ENCODE measurements at places on chromosomes 11 and 22.

- no peak for DNase-seq
These were observed 3.0 kb upstream of the CHEK1 start for GRCh38 chr11:125621995-125622394.

GRCh38 chr11:6545917-6546605 lies 49.0 kb downstream of the DNHD1 start:
- DNase-seq = no peak

- no peak for DNase-seq
These were observed 25.7 kb downstream of the CEP57 start for GRCh38 chr11:95816037-95816436.

DNA sequence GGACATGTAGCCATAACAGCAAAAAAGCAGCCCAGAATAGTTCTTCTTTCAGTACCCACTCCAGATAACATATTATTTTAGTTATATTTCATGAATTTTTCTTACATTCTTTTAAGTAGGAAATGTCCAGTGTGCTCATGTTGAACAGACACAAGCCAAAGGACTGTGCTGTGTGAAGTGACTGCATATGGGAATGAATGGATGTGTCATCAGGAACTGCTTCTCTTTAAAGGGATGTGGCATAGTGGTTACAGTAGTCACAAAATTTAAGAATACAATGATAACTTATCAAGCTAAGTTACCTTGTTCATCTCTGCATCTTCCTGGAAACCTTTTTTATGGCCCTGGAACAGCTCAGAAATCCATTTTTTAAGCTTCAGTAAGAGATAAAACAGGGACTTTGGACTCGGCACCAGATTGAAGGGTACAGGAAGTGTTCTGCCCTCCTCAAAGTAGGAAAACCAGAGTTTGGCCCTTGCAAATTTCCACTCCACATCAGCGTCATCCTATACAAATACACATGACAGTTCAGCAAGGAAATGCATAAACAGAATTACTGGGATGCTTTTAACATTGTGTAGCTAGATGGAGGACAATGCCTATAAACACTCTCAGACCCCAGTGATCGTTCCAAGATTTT lies 112.8 kb downstream of the TRPC6 start:
- DNase-seq = no peak

DNA sequence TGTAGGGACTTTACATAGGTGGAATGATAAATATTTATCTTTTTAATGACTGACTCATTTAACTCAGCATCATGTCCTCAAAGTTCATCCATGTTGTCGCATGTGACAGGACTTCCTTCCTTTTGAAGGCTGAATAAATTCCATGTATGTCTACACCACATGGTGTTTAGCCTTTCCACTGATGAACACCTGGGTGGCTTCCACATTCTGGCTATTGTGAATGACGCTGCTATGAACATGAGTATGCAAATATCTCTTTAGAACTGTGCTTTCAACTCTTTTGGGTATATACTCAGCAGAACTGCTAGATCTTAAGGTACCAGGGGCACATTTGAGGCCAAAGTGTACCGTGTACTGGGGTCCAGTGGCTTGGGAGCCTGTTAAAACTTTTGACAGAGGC lies 24.1 kb downstream of the LARGE1 start:
- no peak for DNase-seq

GRCh38 chr11:40328890-40329614 lies 1130.4 kb downstream of the LRRC4C start:
- DNase-seq = no peak

DNA sequence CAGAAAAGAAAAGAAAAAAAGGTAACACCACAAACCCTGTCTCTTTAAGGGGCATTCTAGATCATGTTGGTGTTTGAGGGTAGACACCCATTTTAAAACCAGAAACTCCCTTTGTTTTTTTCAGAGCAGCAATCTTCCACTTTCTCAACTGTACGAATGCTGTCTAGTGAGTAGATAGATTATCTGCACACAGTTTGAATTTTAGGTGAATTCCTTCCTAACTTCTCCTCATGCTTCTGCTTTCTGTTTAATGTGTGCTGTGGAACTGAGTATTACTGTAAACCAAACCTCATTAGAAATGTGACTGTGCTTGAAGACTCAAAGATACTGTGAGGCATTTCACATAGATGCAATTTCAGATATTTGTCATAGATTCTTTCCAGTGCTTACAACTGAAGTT lies 102.4 kb downstream of the PRMT3 start:
- DNase-seq = no peak

GRCh38 chr11:83140691-83141455 lies 16.1 kb upstream of the PCF11 start:
- no peak for DNase-seq

DNA sequence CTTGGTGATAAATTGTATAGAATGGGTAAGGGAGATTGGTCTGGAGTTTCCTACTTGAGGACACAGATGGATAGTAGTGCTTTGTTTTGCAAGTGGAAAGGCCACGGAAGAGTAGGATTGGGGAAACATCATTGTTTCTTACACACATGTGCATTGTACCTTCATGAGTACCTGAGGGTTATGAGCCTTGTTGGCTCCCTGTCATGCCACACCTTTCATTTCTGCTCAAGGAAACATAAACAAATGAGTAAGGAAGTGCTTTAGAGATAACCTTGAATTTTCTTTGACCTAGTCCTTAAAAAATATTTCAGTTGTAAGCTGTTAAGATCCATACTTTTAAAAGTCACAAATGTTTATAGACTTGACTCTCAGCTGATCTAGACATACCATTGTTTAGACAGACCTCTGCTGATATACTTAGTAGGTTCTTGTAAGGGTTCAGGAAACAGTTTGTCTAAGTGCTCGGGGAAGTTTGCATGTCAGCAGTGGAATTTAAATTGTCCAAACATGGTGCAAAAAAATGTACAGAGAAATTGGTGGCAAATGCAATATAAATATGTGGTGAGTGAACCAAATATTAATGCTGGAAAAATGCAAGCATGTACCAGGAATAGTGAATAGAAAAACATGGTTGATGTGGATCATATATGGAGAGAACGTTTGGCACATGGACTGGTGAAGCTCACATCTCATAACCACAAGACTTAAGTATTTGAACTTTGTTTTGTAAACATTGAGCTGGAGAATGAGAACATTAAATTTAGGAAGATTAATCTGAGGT lies 40.9 kb downstream of the GAS2 start:
- no peak for DNase-seq

- no peak for DNase-seq
These were observed 1.6 kb downstream of the APOL2 start for GRCh38 chr22:36237462-36238372.

DNA sequence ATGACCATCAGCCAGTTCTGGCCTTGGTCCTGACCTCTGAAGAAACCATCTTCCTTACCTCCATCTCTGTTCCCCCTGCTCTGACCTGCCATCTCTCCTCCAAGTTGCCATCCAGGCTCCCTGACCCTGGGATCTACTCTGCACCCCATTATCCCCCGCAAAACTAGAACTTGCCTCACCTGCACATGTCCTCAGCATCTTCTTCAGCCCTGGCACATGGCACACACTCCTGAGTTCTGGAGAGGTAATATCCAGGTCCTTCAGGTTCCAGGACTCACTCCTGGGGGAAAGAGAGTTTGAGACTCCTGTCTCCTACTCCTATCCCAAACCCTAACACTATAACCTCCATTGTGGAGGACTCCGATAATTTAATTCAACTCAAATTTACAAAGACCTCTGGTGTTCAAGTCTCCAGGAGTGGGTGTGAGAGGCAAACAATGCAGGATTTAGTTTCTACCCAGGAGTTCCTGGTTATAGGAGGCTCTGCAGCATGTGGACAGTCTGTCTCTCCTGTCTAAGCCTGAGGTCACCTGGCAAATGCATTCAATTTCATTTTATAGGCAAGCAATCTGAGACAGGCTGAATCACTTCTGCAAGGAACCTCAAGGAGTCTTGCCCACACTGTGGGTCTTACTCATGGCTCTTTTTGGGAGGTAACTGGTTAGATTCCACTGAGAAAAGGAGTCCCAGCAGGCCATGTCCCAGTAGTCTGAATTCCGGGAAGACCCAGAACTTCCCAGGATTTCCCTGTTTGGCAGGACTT lies 7.3 kb downstream of the TRIM21 start:
- DNase-seq = no peak

- DNase-seq = peak; percentile 59
These were observed 8.6 kb downstream of the DNHD1 start for GRCh38 chr11:6505577-6506240.

GRCh38 chr11:73416786-73417185 lies 40.6 kb downstream of the RELT start:
- DNase-seq = no peak

- DNase-seq = peak; percentile 56
These were observed 185.3 kb upstream of the LARGE1 start for GRCh38 chr22:34105461-34106062.

GRCh38 chr11:58466293-58466692 lies 24.3 kb upstream of the OR5B12 start:
- no peak for DNase-seq

Measured in SK-N-DZ (cell line).